ENCODE measurements at places on chromosomes 3 and 15.
A peak's percentile ranks its signal among the peaks of the same experiment; 100 is the strongest.

- no peak for DNase-seq
Measured at GRCh38 chr3:4543110-4543509, 50.0 kb downstream of the ITPR1 start.

DNA sequence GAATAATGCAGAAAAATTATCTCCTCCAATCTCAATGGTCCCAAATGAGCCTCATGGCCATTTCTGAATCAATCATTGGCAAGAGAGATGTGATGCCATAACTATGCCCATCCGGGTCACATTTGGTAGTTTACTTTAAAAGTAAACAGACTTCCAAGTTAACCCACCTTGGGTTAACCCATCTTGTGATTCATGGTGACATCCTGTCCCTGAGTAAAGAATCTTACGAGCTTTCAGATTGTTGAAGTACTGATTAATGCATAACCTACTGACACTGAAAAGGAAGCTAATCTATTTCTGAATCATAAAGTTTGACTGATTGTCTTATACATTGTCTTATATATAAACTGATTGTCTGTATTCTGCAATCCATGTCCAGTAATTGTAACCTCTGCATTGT is 467.2 kb upstream of the AGTR1 start:
- DNase-seq: no peak

DNA sequence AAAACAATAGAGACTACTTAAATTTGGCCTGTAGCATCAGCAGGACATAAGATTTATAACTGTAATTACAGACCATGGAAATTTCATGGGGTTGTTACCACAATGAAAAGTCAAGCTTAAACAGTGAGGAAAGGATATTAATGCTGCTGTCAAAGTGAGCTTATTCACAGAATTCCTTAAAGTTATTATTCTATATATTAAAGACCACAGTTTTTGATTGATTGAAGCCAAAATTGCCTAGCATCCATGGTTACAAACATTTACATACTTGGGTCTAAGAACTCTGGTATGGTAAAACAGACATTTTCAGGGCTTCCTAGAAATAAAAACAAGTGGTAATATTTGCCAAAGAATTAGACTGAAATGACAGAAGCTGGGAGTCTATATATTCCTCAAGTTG is 248.6 kb downstream of the ATP8B4 start:
- no peak for DNase-seq

GRCh38 chr3:12471241-12471640 is 13.0 kb upstream of the TSEN2 start:
- no peak for DNase-seq

- DNase-seq: no peak
Measured at GRCh38 chr3:4416961-4417360, 50.1 kb downstream of the SUMF1 start.

DNA sequence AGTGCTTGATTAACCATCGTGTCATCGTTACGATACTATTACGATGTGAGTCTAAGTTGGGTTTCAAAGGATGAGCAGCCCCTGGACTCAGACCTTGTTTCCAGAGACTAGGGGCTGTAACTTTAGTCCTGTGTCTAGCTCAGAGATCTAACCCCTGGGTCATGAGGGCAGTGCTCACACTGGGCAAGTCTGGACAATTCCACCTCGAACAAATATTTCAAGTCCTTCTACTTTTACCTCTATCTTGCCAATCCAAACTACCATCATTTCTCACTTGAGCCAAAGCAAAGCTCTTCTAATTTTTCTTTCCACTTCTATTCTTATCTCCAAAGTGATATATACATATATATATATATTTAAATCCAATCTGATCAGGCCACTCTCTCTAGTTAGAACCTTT is 10.8 kb downstream of the ANAPC13 start:
- DNase-seq: no peak

DNA sequence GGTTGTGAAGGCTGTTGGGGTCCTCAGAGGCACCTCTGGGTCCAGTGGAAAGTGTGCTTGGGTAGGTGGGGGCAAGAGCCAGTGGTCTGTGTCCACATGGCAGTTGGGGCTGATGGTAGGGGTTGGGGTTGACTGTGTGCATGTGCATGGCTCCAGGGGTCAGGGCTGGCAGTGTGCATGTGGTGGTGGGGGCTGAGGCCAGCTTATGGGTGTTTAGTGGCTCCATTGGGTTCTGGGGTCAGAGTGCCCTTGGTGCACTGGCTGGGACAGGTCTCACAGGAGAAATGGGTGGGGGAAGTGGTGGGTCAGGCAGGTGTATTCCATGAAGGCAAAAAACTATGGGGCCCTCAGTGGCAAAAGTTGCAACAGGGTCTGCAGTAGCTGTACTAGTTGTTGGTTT is 97.9 kb downstream of the EDEM1 start:
- DNase-seq: no peak

- no peak for DNase-seq
Measured at GRCh38 chr3:47197287-47197686, 33.4 kb upstream of the SETD2 start.

DNA sequence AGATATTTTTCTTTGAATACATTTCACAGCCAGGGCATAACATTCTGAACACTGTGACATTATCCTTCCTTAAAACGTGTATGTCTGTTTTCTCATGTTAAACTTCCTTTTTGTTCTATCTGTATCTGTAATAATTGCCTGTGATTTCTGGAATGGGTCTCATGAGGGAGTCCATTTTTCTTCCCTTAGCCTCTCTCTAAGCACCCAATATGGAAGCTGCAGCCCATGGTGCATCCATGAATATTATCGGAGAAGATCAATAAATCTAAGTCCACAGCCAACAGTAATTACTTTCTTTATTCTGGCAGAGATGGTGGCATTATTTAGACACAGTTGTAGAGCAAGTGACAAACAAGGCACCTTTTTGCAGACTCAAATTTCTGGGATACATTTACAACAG is 671.1 kb downstream of the TUSC7 start:
- DNase-seq: no peak

DNA sequence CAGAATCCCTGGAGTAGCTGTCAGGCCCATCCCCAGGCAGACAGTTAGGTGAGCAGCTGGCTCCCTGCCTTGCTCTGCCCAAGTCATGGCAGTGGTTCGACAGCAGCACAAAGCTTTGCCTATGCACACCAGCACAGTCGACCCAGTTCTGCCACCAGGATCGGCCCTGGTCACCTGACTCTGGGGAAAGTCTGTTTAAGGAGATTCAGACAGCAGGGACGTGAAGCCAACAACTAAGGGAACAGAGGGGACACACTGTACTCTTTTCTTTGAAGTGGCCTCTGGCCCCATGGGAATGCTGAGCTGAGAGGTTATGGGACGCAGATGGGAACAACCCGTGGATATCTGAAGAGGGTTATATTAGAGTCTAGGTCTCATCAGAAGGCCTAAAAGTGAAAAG is 134.8 kb downstream of the CHDH start:
- DNase-seq: no peak

DNA sequence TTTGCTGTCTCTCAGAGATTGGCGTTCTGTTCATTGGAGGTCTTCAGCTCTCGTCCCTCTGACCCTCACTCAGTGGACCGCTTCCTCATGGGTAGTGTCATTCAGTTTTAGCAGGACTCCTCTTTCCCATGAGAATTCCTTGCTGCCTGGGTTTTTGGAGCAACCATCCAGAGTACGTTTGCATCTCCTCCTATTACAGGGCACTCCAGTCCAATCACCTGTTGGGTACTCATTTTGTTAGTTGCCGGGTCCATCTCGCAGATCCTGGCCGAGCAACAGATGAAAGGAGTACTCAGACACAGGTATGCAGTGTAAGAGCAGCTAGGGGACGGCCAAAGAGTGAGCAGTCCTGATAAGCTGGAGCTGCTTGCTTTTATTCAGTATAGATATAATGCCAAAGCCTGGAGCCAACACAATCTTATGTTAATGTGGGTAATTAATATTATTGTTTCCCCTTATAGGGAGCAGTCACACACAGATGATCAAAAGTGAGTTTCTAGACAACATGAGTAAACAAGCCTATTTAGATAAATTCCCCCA is 49.6 kb downstream of the ISG20 start:
- no peak for DNase-seq

GRCh38 chr15:93932164-93932776 is 299.1 kb upstream of the MCTP2 start:
- no peak for DNase-seq

- no peak for DNase-seq
Measured at GRCh38 chr3:127682561-127682960, 9.8 kb downstream of the ABTB1 start.

DNA sequence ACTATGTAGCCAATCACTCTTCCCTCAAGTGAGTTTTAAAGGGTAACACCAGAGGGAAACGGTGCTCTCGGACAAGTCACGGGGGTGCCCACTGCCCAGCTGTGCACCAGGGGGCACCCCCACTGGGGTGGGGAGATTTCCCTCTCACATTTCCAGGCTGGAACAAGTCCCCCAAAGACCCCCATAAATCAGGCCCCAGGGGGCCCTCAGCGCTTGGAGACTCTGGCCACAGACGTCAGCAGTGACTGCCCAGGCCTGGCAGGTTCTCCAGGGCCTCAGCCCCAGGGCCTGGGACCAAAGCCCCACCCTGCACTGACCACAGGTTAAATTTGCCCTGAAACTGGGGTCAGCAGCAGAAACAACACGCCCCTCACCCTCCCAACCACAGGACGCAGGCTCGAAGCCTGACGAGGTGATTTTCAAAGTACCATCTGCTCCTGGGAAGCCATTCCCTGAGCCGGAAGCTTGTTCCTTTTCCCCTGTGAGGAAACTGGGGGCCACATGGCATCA is 17.0 kb downstream of the XXYLT1 start:
- DNase-seq: no peak

GRCh38 chr15:89828281-89829145 is 13.9 kb upstream of the ANPEP start:
- DNase-seq: no peak

- DNase-seq: no peak
Measured at GRCh38 chr3:15808679-15809310, 11.0 kb upstream of the ANKRD28 start.

- peak; percentile 55 for DNase-seq
Measured at GRCh38 chr15:84734794-84735479, 13.5 kb upstream of the ZNF592 start.

DNA sequence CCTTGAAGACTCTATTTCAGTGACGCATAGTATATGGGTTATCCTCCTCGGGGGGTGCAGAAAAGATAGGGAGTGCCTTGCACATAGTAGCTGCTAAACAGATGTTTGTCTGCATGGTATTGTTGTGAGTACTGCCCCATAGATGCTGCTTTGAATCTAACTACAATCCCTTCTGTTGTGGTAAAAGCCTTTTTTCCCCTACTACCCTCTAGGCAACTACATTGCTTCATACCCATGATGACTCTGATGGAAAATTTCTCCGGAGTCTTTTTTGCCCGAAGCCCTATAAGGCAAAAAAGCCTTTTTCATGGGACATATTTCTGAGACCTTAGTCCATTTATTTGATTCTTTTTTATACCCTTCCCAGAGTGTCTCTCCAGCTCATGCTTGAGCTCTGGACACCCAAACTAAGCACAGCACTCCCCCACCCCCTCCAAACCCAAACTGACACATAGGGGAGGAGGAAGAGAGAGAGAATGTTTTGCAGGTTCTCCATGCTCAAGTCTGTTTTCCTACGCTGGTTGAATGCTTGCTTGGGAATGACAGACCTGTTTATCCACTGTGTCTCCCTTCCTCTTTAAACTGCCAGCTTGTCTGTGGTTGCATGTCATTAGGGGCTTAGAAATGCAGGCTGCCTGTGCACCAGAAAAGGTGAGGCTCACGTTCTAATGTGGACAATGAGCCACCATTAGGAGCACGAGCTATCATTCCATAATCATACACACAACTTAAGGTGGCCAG is 52.9 kb downstream of the LRTM1 start:
- DNase-seq: no peak

DNA sequence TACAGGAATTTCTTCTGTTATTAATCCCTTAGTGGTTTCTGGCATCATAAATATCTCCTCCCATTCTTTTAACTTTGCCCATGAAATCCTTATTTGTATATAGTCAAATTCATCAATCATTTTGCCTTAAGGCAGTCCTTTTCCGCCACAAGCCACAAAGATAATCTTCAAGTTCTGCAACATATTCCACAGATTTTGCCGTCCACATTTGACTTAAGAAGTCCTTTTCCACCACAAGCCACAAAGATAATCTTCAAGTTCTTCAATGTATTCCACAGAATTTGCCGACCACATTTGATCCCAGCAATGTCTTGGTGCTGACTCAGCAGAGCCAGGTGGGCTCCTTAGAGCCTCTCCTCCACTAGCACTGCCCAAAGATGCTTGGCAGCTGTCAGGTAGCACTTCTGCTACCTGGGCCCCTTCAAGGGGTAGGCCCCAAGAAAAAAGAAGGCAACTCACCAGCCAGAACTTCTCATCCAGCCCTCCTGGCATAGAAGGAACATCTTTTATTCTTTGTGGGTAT is 35.0 kb downstream of the SEC22C start:
- no peak for DNase-seq

DNA sequence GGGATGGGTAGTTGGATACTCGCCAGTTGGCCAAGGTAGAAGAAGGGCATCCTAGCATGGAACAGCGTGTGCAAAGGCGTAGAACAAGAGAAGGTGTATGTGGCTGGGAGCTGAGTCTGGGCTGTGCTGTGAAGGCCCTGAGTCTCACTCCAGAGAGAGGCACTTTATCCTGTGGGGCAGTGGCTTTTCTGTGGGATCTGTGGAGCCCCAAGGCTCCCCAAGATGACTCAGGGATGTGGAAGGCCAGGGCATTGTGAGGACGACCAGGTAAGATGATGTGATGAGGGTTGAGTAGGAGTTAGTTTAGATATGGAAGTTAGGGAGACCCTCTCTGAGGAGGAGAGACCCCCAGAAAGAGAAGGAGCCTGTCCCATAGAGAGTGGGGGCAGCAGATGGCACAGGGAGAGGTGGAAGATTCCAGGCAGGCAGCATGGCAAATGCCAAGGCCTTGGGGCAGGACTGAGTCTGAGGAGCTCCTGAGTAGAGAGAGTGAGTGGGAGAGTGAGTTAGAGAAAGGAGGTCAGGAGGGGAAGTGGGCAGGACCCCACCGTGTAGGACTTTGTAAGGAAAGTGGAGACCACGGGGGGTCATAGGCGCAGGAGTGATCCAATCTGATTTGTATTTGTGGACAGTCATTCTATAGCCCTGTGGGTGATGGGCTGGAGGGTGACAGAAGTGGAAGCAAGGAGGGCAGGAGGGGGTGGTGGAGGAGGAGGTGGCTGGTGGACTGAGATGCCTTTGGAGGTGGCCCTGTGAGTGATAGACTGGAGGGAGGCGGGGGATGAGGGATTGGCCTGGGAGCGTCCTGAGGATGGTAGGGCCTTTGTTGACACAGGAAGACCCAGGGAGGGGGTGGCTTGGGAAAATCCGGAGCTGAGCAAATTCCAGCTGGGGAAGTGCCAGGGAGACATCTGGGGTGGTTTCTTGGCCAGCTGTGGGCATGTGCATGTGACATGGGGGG is 50.3 kb downstream of the FBLN2 start:
- DNase-seq: no peak

- DNase-seq: no peak
Measured at GRCh38 chr3:25747033-25747432, 36.2 kb downstream of the NGLY1 start.

All from activated effector memory CD4-positive, alpha-beta T cell treated with Interleukin-2 at 50 U/mL for 16 hours (primary cell).